Renal cortex interstitium (tissue), 15 donors: ENCODE measurements at places on chromosomes 5 and 9. TPM values are rescaled to one million over a fixed set of nuclear protein-coding genes. Genes with fewer than 3 reads are reported as not detected.

PCDH1 gene
- 26.2 TPM for polyA plus RNA-seq

MED10 gene
- polyA plus RNA-seq = 39.5 TPM

DNA sequence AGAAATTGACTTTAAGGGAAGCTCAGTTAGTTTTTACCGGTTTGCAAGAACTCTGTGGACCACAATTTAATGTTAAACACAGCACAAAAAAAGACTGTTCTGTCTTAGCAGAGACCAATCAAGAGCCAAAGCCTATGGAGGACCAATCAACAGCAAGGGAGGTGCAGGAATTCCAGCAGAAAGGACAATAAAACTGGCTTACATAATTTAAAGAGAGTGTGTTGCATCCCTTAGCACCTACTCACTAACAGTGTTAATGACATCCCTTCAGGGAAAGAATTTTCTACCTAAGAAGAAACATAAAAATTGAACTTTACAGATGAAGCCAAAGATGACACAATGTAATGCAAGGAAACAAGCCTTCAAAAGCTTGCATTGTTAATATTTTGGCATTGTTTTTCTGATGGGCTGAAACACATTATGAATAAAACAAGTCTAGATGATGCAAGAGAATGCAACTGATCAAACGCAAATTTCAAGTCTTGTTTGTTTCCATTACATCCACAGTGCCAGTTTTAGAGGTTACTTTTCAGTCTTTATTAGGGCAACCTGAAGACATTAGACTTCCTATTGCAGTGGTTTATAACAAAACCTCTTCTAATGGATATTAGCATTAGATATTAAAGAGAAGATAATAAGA, 111.3 kb upstream of the FST start:
- DNase-seq = no peak

GRCh38 chr9:79196606-79197005, 375.2 kb upstream of the TLE4 start:
- DNase-seq = no peak

GRCh38 chr9:63859475-63860215, 1425.4 kb downstream of the FOXD4L5 start:
- DNase-seq = no peak

DNA sequence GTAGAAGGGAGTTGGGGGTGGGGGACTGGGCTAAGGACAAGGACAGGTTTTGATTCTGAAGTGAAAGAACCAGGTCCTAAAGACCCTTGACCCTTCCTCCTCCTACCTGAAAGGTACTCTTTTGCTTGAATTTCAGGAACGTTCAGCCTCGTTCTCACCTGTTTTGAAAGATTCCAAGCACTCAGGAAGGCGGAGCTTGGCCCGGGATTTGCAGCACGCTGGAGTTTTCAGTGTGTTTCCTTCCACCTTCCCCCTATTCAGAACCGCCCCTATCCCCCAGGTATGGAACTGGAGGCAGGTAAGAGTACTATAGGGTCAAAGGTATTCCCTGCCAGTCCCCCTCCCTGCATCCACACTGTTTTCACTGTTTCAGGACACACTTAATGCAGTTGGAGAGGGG, 7.1 kb downstream of the EGR1 start:
- DNase-seq = no peak

- DNase-seq = no peak
Observed at GRCh38 chr9:113594484-113595299, 131.2 kb downstream of the RGS3 start.

GRCh38 chr5:643351-643801, 31.2 kb downstream of the CEP72 start:
- no peak for DNase-seq

GRCh38 chr5:178365501-178366440, 133.2 kb upstream of the PHYKPL start:
- no peak for DNase-seq

DNA sequence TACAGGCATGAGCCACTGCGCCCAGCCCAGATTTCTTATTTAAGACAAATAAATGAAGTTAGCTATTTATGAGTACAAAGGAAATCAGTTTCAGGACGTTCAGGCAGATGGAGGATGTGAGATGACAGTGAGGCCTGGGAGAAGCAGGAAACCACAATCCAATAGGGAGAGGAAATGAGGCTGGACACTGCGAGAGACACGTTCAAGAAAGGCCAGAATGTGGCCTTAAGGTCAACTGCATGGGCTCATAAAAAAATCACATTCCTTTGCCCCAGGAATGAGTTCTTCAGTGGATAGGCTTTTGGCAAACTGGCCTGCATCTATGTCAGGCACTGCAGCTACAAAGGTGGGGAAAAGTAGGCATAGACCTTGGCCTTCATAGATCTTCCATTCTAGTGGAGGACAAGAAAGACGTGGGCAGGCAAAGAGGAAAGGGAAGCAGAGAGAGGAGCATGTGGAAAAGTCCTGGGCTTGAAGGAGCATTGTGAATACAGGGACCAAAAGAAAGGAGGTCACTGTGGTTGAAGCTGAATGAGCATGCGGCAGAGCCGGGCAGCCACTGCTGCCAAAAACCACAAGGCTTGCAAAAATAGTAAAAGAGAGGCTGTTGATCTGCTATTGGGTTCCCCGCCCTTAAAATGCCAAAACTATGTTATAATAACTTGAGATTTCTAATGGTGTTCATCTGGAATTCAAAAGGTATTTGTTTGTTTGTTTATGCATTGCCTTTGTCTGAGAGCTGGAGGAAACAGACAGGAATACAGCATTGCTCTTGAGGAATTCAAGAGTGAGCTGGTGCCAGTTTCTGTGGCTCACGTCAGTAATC, 133.0 kb downstream of the GNA14 start:
- no peak for DNase-seq

DNA sequence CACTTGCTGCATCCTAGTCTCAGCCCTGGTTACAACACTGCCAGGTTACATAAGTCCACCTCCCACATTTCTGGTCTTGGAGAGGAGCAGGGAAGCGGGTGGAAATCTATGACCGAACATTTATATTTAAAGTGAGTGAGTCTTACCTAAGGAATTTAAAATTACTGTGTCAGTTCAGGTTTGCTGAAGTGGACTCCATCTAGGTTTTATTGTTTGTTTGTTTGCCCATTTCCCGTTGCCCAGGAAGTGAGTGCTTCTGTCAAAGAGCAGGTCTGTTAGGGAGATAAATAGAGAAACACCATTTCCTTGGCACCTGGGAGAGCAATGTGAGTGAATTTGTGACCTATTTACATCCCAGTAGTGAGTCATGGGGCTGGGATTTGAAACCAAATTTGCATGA, 179.5 kb downstream of the KIF4B start:
- no peak for DNase-seq

TMOD1 gene
- 2.7 TPM for polyA plus RNA-seq

DNA sequence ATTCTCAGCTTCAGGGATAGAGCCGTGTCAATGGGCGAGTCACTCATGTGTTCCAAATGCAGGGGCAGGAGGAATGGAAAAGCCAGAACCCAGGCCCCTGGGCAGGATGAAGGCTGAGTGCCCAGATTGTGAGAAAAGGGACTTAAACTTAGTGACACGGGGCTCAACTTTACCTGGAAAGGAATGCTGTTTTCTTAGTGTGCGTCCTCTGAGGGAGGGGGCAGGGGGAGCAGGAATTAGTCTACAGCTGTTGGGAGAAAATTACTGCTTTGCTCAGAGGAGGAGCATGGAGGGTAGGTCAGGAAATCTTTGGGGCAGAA, 14.6 kb downstream of the HK3 start:
- no peak for DNase-seq

DNA sequence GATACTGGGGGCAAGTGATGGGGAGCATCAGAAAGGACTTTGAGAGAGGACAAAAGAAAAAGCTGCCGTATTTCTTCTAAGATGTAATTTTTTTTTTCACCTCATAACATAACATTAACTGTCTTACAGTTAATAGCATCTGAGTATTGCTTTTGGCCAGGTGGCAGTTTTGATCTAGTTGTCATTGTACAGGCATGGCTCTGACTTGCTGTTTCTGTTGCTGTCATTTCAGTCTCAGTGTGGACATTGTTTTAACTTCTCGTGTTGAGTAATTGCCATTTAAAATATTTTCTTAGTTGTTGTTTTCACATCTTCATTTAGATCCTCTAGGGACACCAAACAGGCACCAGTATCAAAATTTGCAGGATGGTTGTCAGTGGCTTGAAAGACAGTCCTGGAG, 12.4 kb downstream of the SMAD5 start:
- DNase-seq = no peak

DNA sequence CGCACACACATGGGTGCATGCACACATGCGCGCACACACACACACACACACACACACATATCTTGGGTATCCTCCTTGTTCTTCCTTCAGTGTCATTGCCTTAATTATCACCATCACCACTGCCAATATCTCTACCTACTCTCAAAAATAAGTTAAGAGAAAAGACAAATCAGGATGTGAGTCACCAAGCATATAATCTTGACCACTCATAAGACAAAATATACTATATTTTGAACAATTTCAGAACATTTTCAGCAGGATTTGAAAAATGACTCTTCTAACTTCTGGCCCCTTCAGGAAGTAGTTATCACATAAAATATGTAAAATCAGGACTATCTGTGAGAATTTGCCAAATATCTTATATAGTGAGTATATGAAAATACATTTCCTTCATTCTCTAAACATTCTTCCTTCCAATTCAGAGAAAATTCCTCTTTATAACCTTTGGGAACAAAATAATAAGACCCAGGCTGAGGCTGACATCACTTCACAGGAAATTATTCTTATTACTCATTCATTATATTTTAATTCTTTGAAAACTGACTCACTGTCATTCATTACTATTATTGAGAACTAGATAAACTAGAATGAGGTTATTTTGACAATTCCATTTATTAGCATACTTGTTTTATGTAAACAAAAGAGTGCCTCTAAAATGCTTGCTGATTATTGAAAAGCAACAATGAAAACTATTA, 772.0 kb upstream of the ACO1 start:
- no peak for DNase-seq
